ENCODE measurements at places on chromosomes 6 and 20. TPM values are rescaled to one million over a fixed set of nuclear protein-coding genes. Genes with fewer than 3 reads are reported as not detected.

- H3K27me3 ChIP-seq, result no peaks in the 10 kb centered on the region
- no peak overlapping the region for H3K4me3 ChIP-seq
- H3K27ac ChIP-seq, result no peak overlapping the region
- DNase-seq, result no peak
- no peaks in the 10 kb centered on the region for H3K4me1 ChIP-seq
- H3K36me3 ChIP-seq, result no peaks in the 10 kb centered on the region
Measured at GRCh38 chr6:24464253-24465038, 24.9 kb downstream of the GPLD1 start.

- H3K27ac ChIP-seq, result no peak overlapping the region
- H3K4me1 ChIP-seq, result no peaks in the 10 kb centered on the region
- no peaks in the 10 kb centered on the region for H3K36me3 ChIP-seq
- no peak for DNase-seq
Measured at GRCh38 chr6:158131926-158132325, 36.1 kb downstream of the SERAC1 start.

The IYD gene
- total RNA-seq, result 1.2 TPM

DNA sequence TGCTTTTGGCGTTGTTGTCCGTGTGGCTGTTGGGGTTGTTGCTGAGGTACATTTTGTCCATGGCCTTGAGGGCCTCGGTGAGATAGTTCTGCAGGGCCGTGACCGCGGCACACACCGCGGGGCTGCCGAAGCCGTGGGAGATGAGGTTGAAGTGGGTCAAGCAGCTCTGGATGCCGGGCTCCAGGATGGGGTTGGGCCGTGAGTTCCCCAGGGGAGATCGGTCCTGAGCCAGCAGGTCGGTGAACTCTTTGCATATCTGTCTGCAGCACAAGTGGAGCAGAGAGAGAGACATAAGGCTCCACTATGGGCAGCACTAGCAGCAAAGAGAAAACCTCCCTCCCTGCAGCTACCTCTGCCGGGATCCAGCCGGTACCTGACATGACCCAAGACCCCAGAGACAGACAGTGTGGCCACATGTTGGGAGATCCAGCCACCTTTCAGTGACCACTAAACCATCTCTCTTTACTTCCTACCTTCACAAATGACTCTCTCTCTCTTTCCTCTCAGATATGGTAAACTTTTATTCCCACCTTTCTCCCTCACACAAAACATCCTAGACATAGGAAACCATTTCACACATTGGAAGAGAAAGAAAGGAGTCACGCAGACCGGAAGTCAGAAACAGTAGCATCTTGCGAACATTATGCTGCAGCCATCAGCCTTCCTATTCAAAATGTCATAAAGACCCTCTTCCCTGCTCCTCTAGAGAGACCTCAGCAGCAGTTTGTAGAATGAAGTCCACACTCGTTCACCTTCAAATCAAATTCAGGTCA lies 16.2 kb downstream of the TFAP2A start:
- peaks cover 79% of the 10 kb centered on the region for H3K27me3 ChIP-seq
- no peaks in the 10 kb centered on the region for H3K4me1 ChIP-seq
- H3K4me3 ChIP-seq, result no peak overlapping the region
- H3K27ac ChIP-seq, result no peak overlapping the region
- no peak for DNase-seq
- no peaks in the 10 kb centered on the region for H3K36me3 ChIP-seq

DNA sequence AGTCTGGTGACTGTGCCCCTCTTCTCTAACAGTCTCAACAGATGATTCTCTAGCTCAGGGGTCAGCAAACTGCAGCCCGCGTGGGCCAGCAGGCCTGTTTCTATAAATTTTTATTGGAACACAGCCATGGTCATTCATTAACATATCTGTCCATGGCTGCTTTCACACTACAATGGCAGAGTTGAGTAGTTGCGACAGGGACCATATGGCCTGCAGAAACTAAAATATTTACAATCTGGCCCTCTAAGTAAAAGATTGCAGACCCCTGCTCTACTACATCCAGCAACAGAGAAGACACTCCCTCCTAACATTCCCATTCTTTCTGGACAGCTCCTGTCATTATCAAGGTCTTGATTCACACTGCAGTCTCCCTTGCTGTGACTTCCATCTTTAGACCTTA lies 45.2 kb downstream of the PLAGL2 start:
- no peak overlapping the region for H3K4me3 ChIP-seq
- peaks cover 79% of the 10 kb centered on the region for H3K36me3 ChIP-seq
- no peaks in the 10 kb centered on the region for H3K27me3 ChIP-seq
- H3K27ac ChIP-seq, result no peak overlapping the region
- peak; percentile 10 for DNase-seq
- H3K4me1 ChIP-seq, result no peaks in the 10 kb centered on the region

DNA sequence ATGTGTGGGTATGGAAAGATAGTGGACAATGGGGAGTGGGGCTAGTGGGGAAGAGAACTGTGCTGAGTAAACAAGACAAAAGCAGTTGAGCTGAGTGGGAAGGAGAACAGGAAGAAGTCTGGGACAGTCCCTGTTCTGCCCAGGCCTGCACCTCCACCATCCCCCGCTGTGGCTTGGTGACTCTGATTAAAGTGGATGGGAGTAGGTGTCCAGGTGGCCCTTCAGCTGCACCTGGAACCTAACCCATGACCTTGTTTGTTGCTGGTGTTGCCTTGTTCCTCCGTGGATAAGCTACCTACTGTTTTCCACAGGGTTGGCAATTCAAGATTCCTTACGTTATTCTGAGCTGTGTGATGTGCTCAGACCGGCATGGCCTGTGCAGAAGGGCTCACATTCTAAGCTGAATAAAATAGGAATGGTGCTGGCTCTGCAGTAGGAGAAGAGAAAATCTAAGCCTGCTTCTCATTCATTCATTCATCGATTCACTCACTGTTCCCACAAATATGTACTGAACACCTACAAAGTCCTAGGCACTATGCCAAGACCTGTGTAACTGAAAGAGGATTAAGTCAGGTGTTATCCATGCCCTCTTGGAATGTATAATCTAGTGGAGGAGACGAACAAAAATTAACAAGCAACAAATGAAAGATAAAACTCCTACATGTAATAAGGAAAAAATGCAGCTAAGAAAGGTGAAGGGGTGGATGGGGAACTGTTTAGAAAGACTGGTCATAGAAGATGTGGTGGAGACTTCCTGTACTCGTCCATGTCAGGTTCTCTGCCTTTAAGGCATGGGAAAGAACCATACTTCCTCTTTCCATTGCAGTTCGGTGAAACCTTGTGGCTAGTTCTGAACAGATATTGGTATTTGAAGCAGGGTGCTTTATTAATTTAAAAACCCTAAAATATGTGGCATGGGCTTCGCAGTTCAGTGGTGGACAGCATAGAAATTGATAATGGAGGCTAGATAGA lies 10.1 kb upstream of the CALHM6 start:
- no peaks in the 10 kb centered on the region for H3K27me3 ChIP-seq
- H3K27ac ChIP-seq, result no peak overlapping the region
- peaks cover 9% of the 10 kb centered on the region for H3K4me1 ChIP-seq

GRCh38 chr20:47971058-47971791 lies 185.9 kb upstream of the SULF2 start:
- H3K27ac ChIP-seq, result no peak overlapping the region
- no peak for DNase-seq
- no peaks in the 10 kb centered on the region for H3K27me3 ChIP-seq
- no peak overlapping the region for H3K4me3 ChIP-seq

GRCh38 chr6:170456886-170457698 lies 96.0 kb downstream of the PSMB1 start:
- no peak overlapping the region for H3K4me3 ChIP-seq
- H3K4me1 ChIP-seq, result peaks cover 10% of the 10 kb centered on the region
- no peaks in the 10 kb centered on the region for H3K36me3 ChIP-seq
- H3K27me3 ChIP-seq, result no peaks in the 10 kb centered on the region
- no peak overlapping the region for H3K27ac ChIP-seq

DNA sequence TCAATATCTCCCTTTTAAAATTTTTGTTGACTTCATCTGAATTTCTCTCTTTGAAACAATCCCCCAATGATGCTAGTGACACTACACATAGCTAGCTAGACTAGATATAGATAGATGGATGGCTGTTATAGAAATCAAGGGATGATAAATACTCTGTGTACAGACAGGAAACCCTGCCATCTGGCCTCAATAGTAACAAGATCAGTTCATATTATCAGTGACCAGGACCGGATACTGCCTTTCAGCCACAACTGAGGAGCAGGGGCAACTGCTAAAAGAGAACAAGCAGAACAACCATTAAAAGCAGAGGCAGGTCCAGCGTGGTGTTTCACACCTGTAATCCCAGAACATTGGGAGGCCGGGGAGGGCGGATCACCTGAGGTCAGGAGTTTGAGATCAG lies 118.3 kb upstream of the FAM184A start:
- no peak overlapping the region for H3K27ac ChIP-seq
- H3K4me1 ChIP-seq, result no peaks in the 10 kb centered on the region
- no peak for DNase-seq
- peaks cover 23% of the 10 kb centered on the region for H3K36me3 ChIP-seq
- no peaks in the 10 kb centered on the region for H3K27me3 ChIP-seq
- H3K4me3 ChIP-seq, result no peak overlapping the region

GRCh38 chr6:87282743-87283142 lies 39.6 kb upstream of the SMIM8 start:
- H3K4me1 ChIP-seq, result no peaks in the 10 kb centered on the region
- no peaks in the 10 kb centered on the region for H3K36me3 ChIP-seq
- no peak overlapping the region for H3K27ac ChIP-seq
- H3K4me3 ChIP-seq, result no peak overlapping the region
- peaks cover 7% of the 10 kb centered on the region for H3K27me3 ChIP-seq

DNA sequence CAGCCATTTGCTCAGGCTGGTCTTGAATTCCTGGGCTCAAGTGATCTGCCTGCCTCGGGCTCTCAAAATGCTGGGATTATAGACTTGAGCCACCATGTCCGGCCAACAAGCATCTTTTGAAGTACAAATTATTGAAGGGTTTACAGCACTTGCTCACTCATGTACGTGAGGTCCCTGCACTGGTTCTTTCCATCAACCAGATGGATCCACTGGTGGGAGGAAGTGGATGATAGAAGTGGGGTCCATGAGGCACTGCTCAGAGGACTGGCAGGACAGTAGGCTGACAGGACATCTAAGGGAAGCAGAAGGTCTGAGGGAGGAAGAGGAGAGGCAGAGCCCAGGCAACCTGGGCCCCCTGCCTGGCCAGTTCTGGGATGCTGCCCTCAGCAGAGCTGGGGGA lies 109.2 kb upstream of the NXT1 start:
- H3K4me1 ChIP-seq, result no peaks in the 10 kb centered on the region
- no peak overlapping the region for H3K4me3 ChIP-seq
- H3K27me3 ChIP-seq, result no peaks in the 10 kb centered on the region
- DNase-seq, result peak; percentile 5
- H3K36me3 ChIP-seq, result no peaks in the 10 kb centered on the region

DNA sequence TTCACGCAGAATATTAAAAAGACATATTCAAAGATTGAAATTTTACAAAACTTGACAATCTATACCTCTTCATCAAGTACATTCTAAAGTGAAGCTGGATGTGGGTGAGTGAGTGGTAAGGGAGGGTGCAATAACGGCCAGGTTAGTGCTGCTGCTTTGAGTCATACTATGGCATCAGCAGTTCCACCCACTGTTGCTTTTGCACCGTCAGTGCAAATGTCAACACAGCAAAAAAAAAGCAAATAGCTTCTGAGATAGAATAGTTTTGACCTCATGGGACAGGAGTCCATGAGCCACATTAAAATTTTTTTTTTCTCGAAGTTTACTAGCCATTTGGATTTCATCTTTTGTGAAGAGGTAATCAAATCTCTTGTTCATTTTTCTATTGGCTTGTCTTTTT lies 31.8 kb downstream of the PSMF1 start:
- no peak overlapping the region for H3K4me3 ChIP-seq
- no peak overlapping the region for H3K27ac ChIP-seq
- H3K27me3 ChIP-seq, result no peaks in the 10 kb centered on the region
- H3K4me1 ChIP-seq, result no peaks in the 10 kb centered on the region
- no peak for DNase-seq
- H3K36me3 ChIP-seq, result peaks cover 55% of the 10 kb centered on the region

The ULBP1 gene
- 1.2 TPM for total RNA-seq

GRCh38 chr6:43269273-43270007 lies 26.2 kb downstream of the TTBK1 start:
- H3K4me1 ChIP-seq, result peaks cover 6% of the 10 kb centered on the region
- H3K4me3 ChIP-seq, result peak overlapping the region; percentile 41
- peaks cover 8% of the 10 kb centered on the region for H3K27me3 ChIP-seq
- no peak overlapping the region for H3K27ac ChIP-seq

- H3K4me1 ChIP-seq, result no peaks in the 10 kb centered on the region
- DNase-seq, result no peak
- H3K4me3 ChIP-seq, result no peak overlapping the region
- no peaks in the 10 kb centered on the region for H3K27me3 ChIP-seq
- H3K36me3 ChIP-seq, result no peaks in the 10 kb centered on the region
- H3K27ac ChIP-seq, result no peak overlapping the region
Measured at GRCh38 chr6:45830441-45831139, 185.1 kb downstream of the CLIC5 start.

- H3K36me3 ChIP-seq, result no peaks in the 10 kb centered on the region
- H3K4me3 ChIP-seq, result no peak overlapping the region
- no peak for DNase-seq
- no peaks in the 10 kb centered on the region for H3K27me3 ChIP-seq
- H3K27ac ChIP-seq, result no peak overlapping the region
Measured at GRCh38 chr6:5155906-5156305, 70.8 kb downstream of the PPP1R3G start.

The FUCA2 gene
- 50.6 TPM for total RNA-seq

The SNX21 gene
- 23.4 TPM for total RNA-seq

DNA sequence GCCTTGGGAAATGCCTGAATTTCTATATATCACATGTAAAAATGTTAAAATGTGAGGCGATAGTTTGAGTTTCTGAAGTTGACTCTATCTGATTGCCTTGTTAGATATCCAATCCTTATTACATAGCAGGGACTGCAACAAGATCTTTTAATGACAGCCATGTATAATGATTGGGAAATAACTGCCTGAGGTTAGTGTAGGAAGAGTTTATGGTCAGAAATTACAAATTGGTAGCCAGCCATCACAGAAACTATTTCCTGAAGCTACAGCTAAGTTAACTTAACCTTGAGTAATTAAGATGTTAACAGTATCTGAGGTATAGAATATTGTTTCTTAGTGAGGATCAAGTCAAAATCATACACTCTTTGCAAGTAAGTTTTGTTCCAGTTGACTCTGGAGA lies 41.0 kb downstream of the AKIRIN2 start:
- DNase-seq, result no peak
- H3K4me3 ChIP-seq, result no peak overlapping the region

DNA sequence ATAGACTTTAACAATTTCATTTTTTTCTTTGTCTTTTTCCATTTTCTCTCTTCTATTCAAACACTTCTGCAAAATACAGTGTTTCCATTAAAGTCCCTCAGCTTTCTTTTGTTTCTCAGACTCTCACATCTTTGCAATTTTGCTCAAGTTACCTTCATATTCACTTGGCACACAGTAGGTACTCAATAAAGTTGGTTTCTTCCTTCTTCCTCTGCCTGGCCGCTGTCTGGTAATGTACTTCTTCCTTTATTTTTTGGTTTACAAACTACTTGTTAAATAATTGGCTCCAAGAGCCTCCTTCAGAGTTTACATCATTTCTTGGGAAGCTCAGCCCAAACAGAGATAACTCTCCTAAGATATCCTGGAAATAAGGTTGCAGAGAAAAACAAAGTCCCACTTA lies 81.1 kb downstream of the GJA10 start:
- peaks cover 10% of the 10 kb centered on the region for H3K4me1 ChIP-seq
- no peaks in the 10 kb centered on the region for H3K36me3 ChIP-seq
- no peak overlapping the region for H3K27ac ChIP-seq
- no peaks in the 10 kb centered on the region for H3K27me3 ChIP-seq
- no peak for DNase-seq

- no peak overlapping the region for H3K27ac ChIP-seq
- no peaks in the 10 kb centered on the region for H3K27me3 ChIP-seq
- H3K4me1 ChIP-seq, result no peaks in the 10 kb centered on the region
- H3K4me3 ChIP-seq, result no peak overlapping the region
- DNase-seq, result no peak
- H3K36me3 ChIP-seq, result no peaks in the 10 kb centered on the region
Measured at GRCh38 chr6:79463621-79464050, 73.6 kb downstream of the LCA5 start.
